Fibroblast of lung (primary cell): ENCODE measurements at places on chromosomes 5 and 9.

GRCh38 chr9:69180670-69181069, 6.6 kb downstream of the TJP2 start:
- peak; percentile 97 for DNase-seq

DNA sequence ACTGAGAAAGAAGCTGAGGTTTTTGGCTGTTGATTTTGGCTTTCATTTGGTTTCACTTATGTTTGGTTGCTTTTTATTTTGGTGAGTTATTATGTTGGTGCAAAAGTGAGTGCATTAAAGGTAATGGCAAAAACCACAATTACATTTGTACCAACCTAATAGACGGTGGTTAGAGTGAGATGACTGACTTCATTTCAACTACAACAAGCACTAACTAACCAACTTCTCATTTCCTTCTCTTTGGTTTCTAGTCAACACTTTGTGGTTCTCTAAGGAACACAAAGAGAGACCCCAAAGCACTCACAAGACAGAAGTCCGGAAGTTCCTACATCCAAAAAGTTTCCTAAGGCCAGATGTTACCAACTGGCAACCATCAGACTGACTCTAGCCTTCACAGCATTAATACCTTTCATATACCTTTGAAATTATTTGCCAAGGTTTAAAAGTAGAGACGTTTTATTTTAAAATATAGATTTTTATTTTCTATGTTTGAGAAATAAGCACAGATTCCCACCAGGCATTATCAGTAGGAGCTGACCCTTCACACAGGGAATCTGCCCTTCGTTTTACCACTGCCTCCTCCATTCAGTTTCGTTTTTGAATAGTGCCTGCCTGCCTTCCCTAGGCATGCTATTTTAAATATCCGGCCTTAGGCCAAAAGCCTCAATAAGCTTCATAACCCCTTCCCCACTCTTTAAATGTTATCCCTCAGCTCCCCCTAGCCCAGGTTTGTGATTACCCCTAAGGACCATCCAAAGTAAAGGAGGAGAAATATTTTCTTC, 301.1 kb upstream of the PTGER4 start:
- no peak for DNase-seq

DNA sequence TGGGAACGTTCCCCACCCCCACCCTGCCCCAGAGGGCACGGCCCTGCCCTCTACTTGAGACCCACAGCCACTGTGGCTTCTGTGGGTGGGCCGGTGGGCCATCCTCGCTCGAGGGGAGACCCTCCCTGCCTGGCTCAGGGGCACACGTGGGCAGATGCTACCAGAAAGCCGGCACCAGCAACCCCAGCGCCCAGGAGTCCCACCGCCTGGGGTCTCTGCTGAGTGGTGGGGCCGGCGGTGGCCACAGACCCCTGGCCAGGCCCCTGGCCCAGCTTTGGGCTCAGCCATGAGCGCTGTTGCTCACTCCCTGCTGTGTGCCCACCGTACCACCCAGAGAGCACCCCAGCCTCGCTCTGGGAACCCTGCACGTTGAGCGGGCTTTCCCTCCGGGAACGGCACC, 16.5 kb upstream of the NRARP start:
- no peak for DNase-seq

- no peak for DNase-seq
Observed at GRCh38 chr9:36877239-36877638, 156.8 kb downstream of the PAX5 start.

DNA sequence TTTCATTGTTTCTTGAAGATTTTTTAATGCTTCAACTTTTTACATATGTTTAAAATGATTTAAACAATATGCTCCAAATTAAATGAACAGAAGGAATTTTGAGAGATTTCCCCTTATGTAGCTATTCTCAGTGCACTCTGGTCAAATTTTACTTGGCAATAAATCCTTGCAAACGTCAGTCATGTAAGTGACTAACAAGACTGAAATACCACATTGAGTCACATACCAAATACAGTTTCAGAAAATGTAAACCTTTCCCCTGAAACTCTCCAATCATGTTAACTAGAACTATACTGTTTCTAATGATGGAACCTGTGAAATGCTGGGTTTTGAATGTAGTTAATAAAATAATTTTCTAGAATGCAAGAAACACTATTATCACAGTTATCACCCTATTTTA, 29.6 kb downstream of the SAR1B start:
- peak; percentile 77 for DNase-seq

DNA sequence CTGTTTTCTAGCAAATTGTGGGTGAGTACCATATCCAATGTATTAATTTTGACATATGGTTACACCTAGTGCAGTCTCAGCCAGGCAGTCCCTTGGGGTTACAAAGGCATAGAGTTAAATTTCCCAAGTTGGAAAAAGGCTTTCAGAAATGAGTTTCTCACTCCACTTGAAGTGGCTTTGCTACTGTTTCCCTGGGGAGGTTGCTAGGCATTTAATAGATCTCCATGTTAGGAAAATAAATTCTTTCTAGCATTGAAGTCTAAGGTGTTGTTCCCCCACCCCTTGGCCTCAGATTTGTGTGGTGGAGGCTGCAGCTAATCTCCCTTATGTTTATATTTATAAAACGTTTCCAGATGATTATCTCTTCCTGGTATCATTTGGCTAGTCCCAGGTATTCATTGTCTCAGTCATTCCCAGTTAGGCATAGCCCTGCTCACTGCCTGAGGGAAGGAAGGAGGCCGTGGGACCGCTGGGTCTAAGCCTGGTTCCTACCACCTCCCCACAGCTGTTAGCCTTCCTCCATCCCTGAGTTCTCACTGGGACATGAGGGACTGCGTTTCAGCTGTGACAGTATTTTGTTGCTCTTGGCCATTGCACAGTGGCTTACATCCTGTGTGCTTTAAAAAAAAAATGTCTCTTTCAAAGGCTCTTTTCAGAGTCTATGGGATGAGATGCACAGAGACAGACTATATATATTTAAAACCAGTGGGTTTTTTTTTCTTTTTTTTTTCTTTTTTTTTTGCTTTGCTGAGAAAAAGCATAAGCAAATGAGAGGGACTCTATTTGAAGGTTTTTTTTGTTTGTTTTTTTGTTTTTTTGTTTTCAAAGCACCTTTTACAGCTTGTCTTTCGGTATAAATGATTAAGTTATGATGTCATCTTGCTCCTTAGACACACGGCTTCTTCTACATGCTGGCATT, 121.5 kb downstream of the MAST4 start:
- no peak for DNase-seq

DNA sequence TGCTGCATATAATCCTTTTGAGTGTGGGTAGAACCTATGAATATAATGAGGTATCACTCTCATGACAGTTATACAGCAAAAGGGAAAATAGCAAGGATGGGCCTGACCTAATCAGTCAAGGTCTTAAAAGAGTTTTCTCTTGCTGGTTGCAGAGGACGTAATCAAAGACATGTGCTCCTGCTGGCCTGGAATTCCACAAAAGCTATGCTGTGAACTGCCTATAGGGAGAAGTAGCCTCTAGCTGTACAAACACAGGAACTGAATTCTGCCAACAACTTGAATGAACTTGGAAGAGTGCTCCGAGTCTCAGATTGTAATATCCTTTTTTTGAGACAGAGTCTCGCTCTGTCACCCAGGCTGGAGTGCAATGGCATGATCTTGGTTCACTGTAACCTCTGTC, 195.6 kb downstream of the PLK2 start:
- DNase-seq = no peak

DNA sequence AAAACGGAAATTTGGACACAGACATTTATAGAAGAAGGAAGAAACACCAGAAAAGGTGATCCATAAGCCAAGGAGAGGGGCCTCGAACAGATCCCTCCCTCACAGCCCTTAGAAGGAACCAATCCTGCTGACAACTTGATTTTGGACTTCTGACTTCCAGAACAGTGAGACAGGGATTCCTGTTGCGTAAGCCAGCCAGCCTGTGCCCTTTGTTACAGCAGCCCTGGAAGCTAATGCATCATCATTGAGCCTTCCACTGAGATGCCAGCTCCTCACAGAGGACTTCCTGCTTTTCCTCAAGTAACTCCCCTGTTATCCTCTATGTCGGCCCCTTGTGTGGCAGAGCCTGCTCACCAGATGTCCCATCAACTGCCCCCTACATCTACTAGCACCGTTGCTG, 94.1 kb downstream of the JMY start:
- DNase-seq = no peak

GRCh38 chr5:140143521-140144258, 18.0 kb downstream of the IGIP start:
- no peak for DNase-seq

GRCh38 chr9:6655036-6655435, 9.5 kb upstream of the GLDC start:
- no peak for DNase-seq

- peak; percentile 9 for DNase-seq
Observed at GRCh38 chr9:76516350-76516749, 57.4 kb downstream of the GCNT1 start.

DNA sequence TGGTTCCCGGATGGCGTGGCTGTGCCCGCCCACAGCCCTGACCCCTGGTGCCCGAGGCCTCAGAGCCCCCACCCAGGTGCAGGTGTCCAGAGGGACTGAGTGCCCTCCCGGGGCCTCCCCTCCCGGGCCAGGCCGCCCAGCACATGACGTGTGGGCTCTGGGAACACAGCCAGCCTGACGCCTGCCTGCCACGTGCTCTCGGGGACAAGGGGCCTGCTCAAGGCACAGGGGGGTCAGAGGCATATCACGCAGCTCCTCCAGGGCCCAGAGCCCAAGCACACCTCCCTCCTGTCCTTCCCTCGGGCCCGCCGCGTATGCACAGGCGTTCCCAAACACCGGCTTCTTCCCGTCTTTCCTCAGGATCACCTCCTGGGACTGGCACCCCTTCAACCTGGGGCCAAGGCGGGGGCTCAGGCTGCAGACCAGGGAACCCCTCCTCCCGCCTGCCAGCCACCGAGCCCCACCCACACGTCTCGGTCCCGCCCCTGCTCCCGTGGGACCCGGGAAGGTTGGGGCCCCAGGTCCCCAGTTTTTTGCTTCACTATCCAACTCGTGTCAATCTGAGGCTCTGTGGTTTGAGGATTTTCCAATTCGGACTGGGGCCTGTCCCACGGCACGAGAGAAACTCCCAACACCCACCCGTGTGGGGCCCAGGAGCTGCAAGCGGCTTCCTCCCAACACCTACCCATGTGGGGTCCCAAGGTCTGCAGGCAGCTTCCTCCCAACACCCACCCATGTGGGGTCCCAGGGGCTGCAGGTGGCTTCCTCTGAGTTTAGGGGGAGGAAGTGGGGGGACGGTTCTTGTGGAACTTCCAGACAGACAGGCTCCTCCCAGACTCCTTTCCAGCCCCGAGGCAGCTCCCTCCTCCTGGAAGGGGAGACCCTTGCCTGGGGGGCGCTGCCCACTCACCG, 1.5 kb downstream of the LCN10 start:
- DNase-seq = peak; percentile 51

DNA sequence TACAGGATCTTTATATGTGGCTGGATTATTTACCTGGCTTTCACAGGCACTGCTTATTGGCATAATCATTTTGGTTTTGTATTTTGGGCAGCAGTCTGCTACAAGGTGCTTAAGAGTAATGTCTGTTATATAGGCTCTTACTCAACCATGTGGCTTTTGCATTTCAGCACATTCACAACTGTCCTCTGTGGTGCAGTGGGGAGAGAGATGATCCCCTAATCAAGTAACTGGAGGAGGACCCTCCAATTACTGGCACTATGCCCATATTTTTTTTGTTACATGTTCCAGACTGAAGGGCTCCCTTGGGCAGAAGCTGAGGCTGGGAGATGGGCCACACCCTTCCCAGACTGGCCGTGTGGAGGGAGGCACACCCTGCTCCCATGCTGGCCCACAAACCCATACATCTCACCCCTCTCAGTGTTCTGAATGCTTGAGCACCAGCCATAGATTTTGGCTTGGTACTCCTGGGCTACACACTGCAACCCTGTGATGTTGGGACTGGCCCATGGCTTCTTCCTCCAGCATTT, 173.5 kb downstream of the FAM174A start:
- no peak for DNase-seq

DNA sequence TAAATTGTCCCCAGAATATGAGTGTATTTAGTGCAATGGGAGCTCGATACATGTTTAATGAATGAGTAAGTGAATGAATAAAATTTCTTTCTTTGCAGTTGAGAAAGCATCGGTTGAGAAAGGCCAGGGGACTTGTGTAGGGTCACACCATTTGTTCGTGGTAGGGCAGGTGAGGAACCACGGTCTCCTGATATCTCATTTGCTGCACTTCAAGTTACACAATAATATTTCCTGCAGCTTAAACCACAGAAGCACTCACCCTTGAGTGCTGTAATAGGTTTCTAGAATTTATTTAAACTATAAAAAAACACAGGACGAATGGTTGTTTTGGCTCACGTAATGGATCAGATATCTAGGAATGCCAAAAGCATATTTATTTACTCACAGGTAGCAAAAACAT, 429.8 kb downstream of the SPATA31D1 start:
- DNase-seq = no peak

- DNase-seq = peak; percentile 100
Observed at GRCh38 chr5:180330810-180331646, 22.1 kb downstream of the GFPT2 start.

DNA sequence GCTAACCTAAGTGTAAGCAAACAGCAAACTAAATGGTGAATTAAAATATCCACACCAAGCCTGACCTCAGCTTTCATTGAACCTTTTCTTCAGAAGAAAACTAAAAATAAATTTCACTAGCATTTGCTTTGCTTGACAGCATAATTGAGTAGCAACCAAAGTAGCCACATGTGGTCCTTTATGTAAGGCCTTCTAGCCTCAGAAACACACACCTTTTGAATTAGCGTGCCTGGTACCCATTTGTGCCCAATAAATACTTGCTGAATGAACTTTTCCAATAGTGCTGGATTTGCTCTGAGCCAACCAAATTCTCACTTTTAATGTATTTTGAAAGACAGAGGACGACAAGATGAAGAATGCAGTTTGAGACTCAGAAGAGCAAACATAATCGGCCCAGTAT, 2.1 kb upstream of the NIPBL start:
- no peak for DNase-seq

DNA sequence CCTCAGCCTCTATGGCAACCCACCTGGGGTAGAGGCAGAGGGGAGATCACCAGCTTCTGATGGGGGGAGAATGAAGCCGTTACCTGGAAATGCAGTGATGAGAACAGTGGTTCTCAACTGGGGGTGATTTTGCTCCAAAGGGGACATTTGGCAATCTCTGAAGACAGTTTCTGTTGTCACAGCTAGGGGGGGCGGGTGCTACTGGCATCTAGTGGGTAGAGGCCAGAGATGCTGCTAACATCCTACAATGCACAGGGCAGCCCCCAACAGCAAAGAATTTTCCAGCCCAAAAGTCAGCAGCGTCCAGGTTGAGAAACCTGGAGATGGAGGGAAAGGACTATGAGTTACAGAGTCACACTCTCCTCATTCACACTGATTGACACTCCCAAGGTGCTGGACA, 84.5 kb downstream of the FGF1 start:
- DNase-seq = no peak

- peak; percentile 34 for DNase-seq
Observed at GRCh38 chr5:38825494-38825893, 20.3 kb upstream of the OSMR start.
